Fibroblast of villous mesenchyme (primary cell): ENCODE measurements at places on chromosomes 4 and X. TPM values are rescaled to one million over a fixed set of nuclear protein-coding genes. Genes with fewer than 3 reads are reported as not detected.

- DNase-seq, result no peak
Measured at GRCh38 chr4:84291969-84292368, 207.1 kb downstream of the NKX6-1 start.

GRCh38 chrX:150483356-150483985 lies 85.0 kb upstream of the MTM1 start:
- peak; percentile 78 for DNase-seq

- no peak for DNase-seq
Measured at GRCh38 chrX:85815203-85815751, 232.1 kb downstream of the CHM start.

DNA sequence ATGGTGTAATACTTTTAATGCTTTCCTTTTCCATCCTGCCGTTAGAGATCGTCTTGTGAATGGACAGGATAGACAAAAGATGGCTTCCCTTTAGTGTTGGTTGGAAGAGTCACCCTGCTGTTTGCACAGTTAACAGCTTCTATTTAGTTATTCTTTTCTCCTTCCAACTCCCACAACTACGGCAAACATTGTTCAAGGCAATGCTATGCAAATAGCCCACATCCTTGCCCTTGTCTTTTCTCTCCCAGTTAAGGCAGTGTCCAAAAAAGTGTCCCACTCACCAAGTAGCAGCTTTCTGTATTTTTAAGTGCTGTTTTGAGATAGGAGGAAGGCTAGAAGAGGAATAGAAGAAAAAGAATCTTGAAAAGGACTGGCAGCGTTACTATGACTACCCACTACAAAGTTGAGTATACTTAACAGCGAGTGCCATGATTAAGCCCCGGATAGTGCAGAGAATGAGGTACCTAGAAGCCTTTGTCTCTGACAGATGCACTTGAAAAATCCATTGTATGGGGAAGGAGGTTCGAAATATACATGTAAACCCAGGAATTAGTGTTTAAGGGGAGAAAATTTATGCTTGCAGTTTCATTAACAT lies 12.1 kb upstream of the RUFY3 start:
- DNase-seq, result no peak

RAB9B gene
- total RNA-seq, result 0.64 and 0.86 TPM in 2 replicates
